ENCODE measurements at places on chromosomes 3 and 15.

- no peak for DNase-seq
These were observed 180.6 kb downstream of the ROBO1 start for GRCh38 chr3:79587150-79587549.

DNA sequence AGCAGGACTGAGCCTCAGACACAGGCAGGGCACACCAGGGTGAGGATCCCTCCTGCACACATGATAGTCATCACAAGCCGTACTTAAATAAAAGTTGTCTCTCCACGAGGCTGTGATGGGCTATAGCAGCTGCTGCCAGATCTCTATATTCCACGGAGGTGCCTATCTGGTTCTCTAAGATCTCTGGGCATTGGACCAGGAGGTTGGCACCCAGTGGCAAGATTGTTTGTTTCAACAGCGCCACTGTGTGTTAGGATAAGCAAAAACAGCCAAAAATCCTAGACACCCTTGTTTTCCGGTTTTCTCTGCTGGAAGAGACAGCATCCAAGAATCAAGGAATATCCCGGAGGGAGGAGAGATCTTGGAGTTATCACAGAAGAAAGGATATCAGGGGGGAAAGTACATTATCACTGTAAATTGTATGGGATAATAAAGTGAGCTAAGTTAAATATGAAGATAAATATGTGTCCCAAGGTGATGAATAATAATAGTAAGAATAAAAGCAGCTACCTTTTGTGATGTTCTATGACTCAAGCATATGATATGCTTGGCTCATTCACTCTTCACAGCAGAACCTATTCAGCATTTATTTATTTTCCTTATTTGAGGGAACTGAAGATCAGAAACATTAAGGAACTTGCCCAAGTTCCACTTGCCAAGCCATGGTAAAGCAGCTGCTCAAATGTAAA lies 90.6 kb upstream of the AKAP13 start:
- peak; percentile 75 for DNase-seq

DNA sequence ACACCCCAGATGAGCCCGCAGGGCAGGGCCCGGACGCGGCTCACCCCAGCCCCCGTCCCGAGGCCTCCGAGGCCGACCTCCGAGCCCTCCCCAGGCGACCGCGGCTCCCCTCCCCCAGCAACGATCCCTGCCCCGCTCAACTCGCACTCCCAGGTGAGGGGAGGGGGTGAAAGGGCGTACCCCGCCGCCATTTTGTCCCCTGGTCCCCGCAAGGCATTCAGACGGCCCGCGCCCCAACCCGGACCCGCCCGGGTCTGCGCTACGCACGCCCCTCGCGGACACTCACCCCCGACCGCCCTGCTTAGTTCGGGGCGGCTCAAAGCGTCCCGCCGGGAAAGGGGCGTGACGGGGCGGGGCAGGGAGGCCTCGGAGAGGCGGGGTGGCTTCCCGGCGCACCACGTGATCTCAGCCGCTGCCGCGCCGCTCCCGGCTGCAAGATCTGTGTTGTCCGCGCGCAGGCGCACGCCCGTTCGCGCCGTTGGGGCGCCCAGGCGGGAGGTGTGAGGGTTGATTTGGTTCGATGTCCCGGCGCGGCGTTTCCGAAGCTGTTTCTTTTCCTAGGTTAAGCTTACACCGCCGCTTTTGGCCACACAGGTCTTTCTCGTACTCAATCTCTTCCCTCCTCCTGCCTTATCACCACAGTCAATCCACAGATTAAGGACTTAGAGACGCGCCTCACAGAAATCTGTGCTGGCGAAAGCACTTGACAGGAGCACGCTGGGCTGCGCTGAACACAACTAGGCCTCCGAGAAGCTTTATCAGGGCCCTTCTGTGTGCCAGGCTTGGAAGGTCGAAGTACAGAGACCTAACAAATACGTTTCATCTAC lies at the start of gene SCAPER:
Gene SCAPER, minus strand, starts transcription at position 328 of the 827 bp plus-strand sequence. CDS start 21,523 bp downstream, outside the sequence.
- peak; percentile 89 for DNase-seq

- no peak for DNase-seq
These were observed 106.6 kb downstream of the LRIG1 start for GRCh38 chr3:66394019-66394752.

- peak; percentile 98 for DNase-seq
These were observed 1016.0 kb downstream of the MCTP2 start for GRCh38 chr15:95247071-95247984.

GRCh38 chr15:49438962-49439631 lies 16.1 kb downstream of the FGF7 start:
- no peak for DNase-seq

- DNase-seq: no peak
These were observed 640.6 kb upstream of the DPPA4 start for GRCh38 chr3:109977897-109978296.

DNA sequence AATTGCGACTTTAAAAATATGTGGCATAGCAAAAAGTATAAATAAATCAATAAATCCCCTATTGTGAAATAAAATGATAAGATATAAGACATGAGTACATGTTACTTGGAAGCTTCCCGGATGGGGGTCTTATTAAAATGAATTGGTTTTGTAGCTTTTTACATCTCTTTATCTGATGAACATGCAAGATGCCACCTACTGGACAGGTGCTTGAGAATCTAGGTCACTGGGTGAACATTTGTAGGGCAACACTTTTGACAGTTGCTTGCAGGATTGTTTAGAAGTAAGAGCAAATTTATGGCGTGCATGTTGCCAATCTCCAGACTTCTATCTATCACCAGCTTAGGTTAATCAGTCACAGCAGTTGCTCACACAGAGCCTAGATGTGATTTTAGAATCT lies 362.7 kb upstream of the SUCLG2 start:
- DNase-seq: no peak

DNA sequence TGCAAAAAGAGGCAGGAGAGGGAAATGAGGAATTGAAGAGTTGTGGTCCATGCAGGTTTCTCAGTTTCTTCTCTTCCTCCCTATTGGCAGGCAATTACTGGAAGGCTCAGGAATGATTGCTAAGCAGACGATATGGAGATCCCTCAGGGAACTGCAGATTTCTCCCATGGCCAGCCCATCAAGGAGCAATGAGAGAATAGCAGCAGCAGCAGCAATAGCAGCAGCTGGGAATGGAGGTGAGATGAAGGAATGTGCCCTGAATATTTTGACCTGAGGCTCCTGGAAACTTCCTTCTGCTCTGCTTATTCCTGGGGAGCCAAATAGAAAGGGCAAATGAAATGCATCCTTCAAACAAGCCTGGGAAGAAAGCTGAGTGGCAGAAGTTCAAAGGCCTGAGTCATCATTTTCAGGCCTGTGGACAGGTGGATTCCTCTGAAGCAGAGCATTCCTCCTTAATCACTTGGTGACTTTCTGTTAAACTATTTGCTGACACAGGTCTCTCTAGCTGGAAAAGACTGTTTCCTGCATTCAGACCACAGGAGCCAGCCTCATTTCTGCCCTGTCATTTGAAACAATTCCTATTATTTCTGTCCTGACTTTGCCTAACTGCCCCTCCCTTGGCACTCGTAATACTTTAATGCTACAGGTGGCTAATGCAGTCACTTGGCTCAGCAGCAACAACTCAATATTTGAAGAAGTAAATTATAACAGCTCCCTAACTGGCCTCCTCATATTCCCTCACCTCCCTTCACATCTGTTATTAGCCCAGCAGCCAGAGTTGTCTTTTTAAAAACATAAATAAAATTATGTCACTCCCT lies 146.9 kb upstream of the GADL1 start:
- peak; percentile 96 for DNase-seq

DNA sequence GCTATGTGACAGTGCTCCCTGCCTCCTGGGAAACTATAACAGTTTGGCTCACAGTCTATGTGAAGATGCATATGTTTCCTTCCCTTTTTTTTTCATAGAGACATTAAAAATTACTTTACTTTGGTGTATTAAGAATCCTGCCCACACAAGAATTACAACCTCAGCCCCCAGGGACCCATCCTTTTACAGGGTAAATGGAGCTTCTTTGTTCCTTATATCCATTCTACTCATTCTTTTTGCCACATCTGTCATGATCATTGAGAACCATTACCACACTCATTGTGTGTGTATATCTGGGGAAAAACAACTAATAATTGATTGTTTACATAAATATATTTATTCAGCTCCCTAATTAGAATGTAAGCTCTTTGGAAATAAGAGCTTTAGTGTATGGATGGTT lies 157.4 kb downstream of the SSR3 start:
- DNase-seq: no peak

Measured in RPMI7951 (cell line).